ENCODE measurements at places on chromosomes 5 and 9.

DNA sequence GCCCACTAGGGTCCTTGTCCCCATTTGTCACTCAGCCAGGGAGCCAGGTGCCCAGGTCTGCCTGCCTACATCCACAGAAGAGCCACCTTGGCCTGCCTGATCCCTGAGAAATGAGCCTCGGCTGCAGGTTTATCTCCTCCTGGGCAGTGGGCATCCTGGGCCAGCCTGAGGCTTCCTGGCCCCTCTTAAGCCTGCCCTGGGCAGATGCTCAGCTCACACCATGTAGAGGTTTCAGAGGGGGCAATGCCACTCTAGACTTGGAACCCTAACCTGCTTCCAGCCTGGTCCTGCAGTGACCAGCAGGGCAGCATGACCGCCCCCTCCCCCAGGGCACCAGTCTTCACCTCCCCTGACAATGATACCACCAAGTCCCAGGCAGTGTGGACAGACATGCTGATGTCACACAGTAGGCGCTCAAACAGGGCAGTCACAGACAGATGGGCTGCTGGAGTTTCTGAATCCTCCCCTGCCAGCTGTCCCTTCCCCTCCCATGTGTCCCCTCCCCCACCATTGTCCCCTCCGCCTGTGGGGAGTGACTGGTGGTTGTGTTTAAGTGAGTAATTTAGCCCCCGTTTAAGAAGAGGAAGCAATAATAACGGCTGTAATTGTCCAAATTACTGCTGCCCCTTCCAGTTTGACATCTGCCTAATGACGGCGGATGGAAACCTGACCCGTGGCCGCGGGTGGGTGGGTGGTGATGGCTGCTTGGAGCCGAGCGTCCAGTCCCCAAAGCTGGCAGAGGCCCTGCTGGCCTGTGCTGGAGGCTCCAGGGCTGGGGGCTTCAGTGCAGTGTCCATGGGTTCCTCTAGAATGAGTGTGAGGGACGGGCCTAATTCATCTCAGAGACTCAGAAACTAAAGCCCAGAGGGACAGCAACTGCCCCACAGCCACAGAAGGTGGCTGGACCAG lies 147.7 kb downstream of the BARX1 start:
- no peak for DNase-seq

DNA sequence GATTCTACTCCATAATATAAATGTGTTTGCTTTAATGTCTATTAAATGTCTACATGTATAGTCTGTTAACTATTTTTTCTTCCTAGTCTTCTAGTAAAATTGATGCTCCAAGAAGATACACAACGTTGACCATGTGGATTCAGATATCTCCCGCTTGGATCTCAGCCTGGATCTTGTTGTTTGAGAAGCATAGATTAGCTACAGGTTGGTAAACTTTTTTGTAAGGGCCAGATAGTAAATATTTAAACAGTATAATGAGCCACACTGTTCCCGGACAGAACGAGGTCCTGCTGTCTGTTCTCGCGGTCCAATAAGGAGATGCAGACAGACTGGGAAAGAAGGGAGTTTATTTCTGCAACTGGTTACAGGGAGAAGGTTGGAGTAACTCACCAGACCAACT lies 86.2 kb upstream of the IL12B start:
- no peak for DNase-seq

DNA sequence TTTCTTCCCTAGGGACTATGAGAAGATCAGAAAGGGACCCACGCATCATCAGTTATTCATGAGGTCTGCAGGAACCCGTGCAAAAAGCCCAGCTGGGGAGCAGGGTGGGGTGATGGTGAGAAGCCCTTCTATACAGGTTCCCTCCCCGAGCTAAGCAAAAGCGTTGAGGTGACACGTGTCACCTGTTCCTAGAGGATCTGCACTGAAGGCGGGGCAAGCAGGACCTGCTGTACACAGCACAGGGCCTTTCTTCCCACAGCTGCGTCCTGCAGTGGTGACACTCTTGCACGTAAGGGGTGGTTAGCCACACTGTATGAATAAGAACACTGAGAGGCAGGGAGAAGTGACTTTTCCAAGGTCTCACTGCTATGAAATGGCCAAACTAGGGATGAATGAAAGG lies 37.2 kb upstream of the SH3PXD2B start:
- DNase-seq = no peak

DNA sequence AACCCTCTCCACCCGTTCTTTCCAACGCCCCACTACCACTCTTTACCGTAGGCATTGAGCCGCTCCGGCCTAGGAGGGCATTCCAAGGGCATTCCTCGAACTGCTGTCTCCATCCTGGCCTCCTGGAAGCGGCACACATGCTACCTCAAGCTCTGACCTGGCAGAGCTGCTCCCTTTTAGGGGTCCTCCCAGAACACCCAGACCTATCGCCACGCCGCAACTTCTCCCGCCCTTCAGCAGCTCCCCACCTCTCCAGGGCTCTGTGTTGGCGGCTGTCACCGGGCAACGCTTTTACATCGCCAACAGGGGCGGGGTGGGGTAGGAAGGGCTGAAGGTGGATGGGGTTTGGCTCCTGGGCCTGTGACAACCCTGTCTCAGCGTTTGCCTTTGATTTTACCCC lies 4.6 kb upstream of the MYORG start:
- DNase-seq = peak; percentile 14

- no peak for DNase-seq
Measured at GRCh38 chr9:82020331-82020730, 31.8 kb downstream of the SPATA31D1 start.

DNA sequence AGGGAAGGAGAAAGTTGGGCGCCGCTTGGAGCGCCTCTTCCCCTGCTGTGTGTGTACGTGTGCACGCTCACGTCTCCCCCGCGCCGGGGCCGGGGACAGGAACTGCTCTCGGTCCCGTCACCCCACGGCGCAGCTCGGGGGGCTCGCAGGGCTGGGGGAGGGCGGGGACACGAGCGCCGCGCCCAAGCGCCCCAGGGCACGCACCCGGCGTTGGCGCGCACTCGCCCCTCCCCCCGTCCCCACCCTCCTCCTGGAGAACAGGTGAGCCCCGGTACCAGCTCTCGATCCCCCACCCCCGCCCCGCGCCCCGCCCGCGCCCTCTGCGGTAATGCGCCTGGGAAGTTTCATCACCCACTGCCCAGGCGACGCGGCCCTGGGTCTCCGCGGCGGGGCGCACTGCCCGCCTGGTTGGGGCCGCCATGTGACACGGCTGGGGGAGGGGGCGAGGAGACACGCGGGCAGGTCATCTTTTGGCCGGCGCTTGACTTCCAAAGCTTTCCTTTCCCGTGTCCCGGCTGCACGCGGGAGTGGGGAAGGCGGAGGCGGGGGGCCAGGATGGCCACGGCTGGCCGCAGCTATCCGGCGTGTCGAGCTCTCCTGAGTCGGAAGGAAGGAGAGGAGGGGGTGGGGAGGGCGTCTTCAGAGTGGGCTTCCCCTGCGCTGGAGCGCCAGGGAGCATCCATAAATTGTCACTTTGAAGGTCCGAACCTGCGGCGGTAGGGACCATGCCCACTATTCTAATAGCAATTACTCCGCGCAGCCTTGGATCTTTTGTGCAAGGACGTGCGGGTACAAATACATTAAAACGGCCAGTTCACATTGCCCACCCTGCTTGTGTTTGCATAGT lies 1.5 kb upstream of the STC2 start:
- DNase-seq = peak; percentile 71

DNA sequence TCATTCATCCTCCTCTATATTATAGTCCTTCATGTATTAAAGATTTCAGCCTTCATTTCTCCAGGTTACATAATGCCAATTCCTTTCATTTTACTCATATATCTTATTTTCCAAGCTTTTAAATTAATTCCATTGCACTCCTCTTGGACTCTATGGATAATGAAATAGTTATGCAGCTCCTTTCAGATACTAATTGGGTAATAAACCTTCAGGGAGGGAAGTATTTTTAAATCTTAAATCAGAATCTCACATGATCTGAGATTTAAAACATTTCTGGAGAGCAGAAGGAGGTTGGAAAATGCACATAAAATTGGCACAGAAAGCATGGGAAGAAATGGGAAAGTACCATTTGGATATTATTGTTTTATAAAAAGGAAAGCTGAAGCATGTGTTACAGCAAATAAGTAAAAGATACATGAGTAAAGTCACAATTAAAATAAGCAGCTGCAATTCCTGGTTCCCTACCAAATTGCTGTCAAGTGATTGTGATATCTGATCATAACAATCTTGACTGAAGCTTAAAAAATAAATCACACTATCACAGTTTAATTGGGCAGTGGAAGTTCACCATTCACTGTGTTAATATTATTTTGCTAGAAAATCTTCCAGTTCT lies 257.9 kb upstream of the NREP start:
- no peak for DNase-seq

DNA sequence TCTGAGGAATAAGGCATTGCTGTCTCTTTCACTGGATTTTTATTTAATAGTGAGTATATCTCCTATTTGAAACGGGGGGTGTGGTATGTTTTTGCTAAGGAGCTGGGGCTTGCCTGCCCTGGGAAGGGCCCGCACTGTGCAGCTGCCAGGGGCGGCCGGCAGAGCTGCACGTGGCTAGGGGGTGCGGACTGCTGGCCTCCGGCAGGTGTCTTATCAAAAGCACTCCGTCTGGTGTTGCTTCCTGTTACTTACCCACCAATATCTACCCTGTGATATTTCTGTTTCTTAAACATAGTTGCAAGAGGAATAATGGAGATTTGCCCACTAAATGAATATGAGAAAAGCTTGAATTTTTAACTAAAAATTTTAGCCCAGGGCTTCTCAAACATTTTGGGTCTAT lies 232.0 kb downstream of the IRX1 start:
- DNase-seq = no peak

DNA sequence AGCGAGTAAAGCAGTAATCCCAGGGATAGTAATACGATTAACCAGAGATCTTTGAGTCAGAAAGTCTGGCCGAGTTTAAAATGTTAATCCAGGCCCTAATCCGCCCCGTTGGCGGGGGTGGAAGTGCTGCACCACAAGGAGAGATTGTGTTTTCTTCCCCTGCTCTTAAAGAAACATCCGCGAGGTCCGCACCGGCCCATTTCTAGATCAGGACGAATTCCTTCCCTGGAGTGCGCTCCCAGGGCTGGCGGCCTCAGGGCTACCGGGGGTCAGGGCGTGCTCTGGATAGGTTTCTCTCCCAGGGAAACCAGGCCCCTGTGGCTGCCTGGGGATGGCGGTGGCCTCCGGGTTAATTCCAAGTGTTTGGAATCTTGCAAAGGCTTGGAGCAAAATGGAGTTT lies 9.3 kb upstream of the NEUROG1 start:
- no peak for DNase-seq

DNA sequence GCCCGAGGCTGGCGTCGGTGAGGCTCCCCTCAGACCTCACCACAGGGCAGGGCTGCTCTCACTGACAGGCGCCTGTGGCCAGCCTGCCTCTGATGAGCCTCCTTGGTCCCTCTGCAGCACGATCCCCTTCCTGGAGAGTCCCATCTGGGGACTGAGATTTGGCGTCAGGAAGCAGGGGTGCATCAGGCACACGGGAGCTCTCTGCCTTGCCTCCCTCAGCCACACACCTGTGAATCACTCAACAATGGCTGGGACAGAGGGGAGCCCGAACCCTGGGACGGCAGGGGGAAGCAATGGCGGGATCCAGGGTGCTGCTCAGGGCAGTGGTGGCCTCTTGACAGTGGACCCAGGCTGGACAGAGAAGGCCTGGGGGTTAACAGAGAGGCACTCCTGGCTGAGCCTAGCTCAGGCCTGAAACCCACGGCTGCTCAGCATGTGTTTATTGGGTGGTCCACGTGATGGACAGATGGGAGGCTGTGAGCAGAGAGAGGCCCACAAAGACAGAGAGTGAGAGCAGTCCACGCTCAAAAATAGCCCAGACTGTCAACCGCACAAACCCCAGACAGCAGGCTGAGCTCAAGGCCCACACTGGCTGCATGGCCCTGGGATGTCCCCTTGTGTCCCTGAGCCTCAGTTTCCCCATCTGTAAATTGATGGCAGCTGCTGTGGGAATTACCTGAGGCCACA lies 11.9 kb downstream of the RASGEF1C start:
- DNase-seq = no peak

GRCh38 chr5:765948-766631 lies 18.4 kb downstream of the ZDHHC11B start:
- DNase-seq = peak; percentile 2

DNA sequence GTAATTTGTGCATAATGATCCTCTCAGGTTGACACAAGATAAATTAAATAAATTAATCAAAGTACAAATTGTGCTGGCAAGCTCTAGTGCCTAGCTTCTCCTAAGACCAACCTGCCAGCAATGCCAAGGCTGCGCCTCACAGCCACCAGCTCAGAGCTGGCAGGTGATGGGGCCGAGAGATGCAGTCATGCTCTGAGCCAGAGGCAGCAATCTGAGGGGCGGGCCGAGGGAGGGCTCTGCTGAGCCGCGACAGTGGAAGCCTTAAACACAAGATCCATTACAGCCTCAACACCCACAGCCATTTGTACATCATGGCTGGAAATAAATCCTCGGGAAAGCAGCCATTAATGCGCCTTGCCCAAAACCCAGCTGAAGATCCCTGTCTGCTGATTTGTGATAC lies 20.3 kb downstream of the MED27 start:
- no peak for DNase-seq

GRCh38 chr5:36623832-36624231 lies 17.4 kb downstream of the SLC1A3 start:
- DNase-seq = no peak

DNA sequence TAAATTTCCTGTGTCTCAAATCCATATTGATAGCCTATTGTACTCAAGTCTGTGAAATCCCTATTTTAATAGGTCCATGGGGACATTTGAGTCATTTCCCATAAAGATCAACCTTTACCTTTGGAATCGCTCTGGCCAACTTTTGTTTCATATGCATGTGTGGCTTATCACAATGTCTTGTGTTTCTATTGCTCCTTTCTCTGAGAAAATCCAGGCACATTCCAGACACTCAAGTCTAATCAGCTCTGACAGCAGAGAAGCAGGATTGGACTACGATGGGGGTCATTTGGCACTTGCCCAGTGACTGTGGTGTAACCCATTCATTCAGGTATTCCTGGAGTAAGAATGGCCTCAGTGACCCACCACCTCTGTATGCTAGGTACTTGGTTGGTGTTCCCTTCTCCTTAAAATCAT lies 48.4 kb downstream of the ACTBL2 start:
- DNase-seq = no peak

GRCh38 chr5:149387982-149388381 lies 8.9 kb upstream of the IL17B start:
- DNase-seq = no peak

DNA sequence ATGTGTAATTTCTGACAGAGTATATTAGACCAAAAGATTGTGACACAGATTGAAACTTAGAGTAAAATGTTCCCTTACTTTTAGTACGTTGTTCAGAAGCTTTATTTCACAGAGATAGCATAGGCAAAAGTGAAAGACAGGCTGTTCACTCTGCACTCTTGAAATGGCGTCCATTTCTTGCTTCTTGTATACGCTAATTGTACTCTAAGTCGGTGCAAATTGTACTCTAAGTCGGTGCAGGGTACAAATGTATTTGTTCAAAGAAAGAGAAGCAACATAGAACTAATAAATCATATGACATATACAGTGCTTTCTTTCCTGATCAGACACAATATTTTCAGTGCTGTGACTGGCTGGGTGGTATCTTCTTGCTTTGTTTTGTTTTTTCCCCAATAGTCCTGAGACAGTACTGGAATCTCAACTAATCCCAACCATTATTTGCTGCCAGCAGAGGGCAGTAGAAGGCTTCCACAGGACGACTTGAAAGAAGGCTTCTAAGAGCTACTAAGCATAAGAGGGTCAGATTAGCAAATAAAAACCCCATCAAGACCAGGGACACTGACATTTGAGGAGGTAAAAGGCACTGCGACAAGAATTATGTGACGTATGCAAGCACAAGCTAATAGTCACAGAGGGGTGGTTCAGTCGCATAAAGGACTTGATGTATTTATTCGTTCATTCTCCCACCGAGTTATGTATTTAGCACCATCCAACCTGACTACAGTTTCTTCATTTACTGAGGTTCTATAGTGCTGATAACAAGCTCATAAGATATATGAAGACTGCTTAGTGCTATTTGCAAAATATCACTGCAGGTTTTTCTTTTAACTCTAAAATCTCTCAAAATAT lies 831.8 kb downstream of the TAF11L14 start:
- DNase-seq = peak; percentile 28
